ENCODE measurements at places on chromosomes 5 and 9.

GRCh38 chr9:100428871-100429654 is 2.1 kb downstream of the MSANTD3 start:
- peak; percentile 99 for DNase-seq

DNA sequence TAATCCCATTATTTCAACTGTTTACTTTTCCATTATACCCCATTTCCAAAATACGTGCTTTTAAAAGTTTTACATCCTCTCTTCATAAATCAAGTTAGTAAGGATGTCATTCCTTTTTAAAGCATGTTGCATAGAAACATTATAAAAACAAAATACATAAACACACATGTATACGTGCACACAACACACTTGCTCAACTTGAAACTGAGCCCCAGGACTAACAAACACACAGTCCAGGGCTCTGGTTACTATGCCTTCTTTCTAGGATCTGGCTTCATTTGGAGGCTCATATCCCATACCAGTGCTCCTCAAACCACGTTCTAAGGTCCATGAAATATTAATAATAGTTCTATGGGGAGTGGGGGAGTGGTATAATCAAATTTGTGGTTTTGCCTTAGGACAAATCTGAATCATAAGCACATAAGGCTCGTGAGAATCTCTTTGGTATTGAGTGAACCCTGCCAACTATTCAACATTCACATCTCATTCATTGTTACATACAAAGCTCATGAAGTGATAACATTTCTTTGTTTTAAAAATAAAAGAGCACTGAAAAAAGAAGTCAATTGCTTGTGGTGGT is 55.2 kb downstream of the NFIB start:
- DNase-seq: no peak

DNA sequence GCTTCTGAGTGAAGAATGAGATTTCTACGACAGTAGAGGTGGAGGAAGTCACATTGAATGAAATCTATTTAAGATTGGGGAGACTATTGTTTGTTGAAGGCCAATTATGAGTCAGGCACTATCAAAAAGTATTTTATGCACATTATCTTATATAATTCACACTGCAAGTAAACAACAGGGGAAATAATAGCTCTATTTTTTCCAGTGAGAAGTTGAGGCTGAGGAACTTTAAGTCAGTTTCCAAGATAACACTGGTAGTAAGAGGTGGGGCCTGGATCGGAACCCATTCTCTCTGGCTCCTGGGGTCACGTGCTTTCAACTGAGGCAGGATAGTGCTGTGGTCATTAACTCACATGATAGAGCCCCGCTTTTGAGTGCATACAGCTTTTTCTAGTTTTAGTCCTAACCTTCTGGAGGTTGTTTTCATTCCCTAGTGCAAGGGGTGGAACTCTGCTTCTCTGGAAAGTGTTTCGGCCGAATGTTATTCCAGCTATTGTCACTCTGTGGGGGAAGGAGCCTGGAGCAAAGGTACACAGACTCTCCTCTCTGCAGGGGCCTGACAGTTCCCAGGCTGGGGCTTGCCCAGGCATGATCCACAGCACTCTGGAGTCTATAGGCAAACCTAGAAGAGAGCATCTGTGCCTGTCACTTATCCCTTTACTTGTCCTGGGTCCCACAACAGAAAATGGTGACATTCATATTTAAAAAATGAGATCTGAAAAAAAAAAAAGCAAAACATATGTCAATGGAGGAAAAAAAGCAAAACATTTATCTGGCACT is 352.4 kb upstream of the ACTBL2 start:
- DNase-seq: no peak

GRCh38 chr9:88947581-88948573 is 43.4 kb upstream of the S1PR3 start:
- DNase-seq: no peak

DNA sequence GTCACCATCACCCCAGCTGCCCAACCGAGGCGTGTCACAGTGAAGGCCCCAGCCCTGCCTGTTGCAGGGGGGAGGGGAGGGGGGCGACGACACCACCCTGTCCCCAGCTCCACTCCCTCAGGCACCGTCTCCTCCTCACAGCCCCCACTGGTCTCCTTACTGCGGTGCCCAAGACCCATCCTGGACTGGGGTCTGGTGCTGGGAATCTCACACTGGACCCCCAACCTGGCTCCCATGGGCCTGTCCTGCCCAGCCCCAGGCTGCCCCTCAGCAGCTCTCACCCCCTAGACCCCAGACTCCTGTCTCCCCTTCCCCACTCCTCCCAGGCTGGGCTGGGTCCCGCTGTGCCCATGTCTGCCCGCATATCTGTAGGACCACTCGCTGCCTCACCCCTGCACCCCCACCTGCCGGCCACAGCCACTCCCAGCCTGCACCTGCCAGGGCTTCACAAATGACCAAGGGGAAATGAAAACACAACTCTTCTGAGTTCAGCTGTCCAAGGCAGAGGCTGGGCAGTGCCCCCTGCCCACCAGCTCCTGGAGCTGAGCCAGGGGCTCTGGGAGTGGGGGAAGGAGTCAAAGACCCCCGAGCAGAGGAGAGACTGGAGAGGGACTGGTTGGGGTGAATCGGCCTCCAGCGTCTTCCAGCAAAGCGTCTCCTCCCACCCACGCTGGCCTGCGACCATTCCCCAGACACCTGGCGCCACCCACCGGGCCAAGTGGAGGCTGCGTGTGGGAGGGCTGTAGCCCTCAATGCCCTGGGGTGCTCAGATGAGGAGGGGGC is 32.6 kb upstream of the EGFL7 start:
- DNase-seq: no peak

GRCh38 chr9:133897675-133898074 is 94.4 kb downstream of the VAV2 start:
- no peak for DNase-seq

DNA sequence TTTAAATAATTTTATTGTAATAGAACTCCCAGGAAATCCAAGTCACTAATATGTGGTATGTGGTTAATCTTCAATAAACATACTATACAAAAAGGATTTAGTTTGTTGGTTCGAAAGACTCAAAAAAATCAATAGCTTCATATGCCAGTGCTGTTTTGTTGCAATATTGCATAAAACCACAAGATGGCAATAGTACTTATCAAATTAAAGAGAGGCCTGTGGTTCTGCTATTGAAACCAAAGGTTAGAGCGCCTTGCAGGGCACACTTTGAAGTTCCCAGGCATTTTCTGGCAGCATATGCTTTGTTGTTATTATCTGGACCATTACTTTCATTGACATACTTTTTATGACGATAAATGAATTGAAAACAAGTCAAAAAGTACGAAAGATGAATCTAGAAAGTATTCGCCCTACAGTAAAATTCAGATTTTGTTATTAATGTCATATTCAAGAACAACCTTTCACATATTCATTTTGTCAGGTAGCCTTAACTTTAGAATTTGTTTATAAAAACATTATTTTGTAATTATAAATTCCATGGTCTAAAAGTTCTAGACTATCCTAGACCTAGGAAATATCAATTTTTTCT is 316.3 kb downstream of the MCTP1 start:
- DNase-seq: peak; percentile 29

GRCh38 chr5:170311511-170312300 is 14.1 kb upstream of the LCP2 start:
- no peak for DNase-seq

GRCh38 chr9:87786423-87786822 is 60.5 kb downstream of the CTSL start:
- no peak for DNase-seq

DNA sequence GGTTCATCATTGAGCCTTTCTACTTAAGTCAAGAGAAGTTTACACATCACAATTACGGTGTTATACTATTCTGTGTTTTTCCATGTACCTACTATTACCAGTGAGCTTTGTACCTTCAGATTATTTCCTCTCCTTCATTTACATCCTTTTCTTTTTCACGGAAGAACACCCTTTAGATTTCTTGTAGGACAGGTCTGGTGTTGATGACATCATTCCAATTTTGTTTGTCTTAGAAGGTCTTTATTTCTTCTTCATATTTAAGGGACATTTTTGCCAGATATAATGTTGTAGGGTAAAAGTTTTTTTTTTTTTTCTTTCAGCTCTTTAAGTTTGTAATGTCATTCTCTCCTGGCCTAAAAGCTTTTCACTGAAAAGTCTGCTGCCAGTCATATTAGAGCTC is 637.1 kb upstream of the RIOK2 start:
- no peak for DNase-seq

- no peak for DNase-seq
Measured at GRCh38 chr5:14489643-14490042, 91.9 kb upstream of the OTULINL start.

DNA sequence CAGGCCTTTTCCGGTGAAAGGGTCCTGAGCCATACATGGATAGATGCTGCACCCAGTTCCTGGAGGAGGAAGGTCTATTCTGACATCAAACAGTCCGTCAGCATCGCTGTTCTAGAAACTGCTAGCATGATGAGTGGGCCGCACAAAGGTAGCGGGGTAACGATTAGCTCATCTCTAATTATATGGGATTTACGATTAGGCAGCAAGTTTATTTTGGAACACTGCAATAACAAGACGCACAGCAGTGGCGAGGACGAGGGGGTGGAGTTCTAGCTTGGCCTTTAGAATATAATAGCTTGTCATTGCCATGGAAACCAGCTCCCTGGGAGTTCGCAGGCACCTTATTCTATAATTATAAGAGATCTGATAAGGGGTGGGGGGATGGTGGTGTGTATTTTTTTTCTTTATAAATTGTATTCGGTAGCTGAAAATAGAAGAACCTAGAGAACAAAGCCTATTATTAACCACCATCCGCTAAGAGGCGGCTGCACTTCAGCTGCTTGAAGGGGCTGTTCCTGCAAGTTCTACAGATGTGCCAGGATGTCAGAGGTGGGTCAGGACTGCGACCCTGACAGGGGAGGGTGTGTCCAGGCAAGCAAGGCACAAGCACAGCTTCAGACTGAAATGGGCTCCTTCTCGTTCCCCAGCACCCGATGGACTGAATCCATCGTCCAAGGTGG is 311.0 kb downstream of the AGTPBP1 start:
- no peak for DNase-seq

- DNase-seq: no peak
Measured at GRCh38 chr5:156096259-156096658, 230.7 kb upstream of the SGCD start.

DNA sequence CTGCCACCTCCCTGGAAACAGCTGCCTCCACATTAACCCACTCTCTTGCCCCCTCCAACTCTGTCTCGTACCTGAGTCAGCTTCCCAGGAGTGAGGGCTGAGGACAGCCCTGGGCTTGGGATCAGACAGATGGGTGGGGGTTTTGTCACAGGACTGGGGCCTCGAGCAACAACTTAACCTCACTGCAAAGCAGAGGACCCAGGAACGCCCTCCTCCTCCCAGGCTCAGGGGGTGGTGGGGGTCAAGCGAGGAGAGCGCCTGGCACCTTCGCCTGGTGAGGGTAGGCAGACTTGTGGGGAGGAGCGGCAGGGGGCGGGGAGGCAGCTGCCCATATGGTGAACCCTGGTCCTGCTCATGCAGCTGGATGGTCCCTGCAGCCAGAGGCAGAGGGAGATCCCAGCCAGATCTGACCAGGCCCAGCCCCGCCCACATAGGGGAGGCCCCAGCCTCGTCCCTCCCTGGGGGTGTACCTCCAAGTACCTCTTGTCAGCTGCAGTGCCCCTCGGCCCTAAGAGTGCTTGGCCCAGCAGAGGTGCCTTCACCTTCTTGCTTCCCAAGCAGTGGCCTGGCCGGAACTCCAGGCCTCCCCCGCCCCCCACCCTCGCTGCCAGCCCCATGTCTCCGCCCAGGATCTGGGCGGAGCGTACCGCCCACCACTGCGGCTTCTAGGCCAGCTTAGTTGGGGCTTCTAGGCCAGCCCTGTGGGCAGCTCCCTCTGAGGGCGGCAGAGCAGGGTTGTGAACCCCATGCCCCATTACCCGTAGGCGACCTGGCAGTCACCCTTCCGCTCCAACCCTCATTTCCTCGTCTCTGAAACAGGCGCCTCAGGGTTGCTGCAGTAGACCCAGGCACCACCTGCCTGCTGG is at the start of gene SARDH:
Gene SARDH (minus strand): TSS at position 579 of the 866 bp plus-strand sequence. CDS start 4,179 bp downstream, outside the sequence.
- no peak for DNase-seq

DNA sequence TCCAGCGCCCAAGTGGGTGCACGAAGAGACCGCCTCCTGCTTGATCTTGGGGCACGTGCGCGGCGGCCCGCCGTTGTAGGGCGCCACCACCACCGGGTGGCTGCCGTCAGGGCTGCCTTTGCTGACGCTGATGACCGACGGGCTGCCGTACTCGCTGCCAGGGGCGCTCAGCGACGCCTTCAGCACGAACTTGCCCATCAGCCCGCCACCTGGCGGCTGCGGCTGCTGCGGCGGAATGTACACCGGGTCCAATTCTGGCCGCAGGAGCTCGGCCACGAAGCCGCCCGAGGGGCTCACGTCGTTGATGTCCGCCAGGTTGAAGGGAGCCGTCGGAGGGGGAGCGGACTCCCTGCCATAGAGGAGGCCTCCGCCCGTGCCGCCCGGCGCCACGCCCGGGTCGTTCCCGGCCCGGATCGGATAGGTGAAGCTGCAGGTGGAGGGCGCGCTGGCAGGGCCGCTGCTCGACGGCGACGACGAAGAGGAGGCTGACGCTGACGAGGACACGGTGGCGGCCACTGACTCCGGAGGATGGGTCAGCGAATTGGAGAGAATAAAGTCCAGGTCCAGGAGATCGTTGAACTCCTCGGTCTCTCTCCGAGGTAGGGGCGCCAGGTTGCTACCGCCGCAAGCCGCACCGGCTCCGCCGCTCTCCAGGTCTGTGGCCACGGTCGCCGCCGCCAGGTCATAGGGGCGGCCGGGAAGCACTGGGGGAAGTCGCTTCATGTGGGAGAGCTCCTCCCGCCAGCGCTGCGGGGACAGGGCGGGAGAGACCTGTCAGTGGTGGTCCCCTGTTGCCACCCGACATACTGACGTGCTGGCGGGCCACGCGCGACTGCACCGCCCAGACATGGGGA is 1.8 kb downstream of the KLF4 start:
- DNase-seq: no peak

- DNase-seq: no peak
Measured at GRCh38 chr9:136582977-136583735, 37.3 kb upstream of the NOTCH1 start.

DNA sequence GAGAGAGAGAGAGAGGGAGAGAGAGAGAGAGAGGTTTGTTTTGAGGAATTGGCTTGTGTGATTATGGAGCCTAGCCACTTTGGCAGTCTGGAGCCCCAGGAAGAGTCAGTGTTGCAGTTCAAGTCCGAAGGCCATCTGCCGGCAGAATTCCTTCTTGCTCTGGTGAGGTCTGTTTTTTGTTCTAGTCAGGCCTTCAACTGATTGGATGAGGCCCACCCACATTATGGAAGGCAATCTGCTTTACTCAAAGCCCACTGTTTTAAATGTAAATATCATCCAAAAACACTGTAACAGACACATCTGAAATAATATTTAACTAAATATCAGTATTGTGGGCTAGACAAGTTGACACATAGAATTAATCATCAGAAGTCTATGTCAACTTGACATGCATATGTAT is 11.4 kb upstream of the GRM6 start:
- DNase-seq: no peak

DNA sequence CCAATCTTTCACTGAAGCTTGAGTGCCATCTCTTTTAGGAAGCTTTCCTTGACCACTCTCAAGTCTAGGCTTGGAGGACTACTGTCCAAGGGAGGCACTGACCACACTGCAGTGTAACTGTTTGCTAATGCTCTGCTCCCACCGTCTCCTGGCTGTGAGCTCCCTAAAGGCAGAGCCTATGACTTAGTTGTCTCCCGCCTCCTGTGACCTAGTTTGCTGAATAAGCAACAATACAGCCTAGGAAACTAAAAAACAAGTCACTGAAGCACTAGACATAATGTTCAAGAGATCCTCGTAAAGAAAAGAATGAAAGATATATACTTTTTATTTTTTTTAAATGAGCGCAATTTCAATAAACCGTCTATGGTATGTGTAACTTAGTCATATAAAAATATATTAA is 31.4 kb downstream of the LIX1 start:
- no peak for DNase-seq
